ENCODE measurements at places on chromosomes 16 and 17.

GRCh38 chr16:77310877-77311276, 111.7 kb downstream of the SYCE1L start:
- DNase-seq = no peak

DNA sequence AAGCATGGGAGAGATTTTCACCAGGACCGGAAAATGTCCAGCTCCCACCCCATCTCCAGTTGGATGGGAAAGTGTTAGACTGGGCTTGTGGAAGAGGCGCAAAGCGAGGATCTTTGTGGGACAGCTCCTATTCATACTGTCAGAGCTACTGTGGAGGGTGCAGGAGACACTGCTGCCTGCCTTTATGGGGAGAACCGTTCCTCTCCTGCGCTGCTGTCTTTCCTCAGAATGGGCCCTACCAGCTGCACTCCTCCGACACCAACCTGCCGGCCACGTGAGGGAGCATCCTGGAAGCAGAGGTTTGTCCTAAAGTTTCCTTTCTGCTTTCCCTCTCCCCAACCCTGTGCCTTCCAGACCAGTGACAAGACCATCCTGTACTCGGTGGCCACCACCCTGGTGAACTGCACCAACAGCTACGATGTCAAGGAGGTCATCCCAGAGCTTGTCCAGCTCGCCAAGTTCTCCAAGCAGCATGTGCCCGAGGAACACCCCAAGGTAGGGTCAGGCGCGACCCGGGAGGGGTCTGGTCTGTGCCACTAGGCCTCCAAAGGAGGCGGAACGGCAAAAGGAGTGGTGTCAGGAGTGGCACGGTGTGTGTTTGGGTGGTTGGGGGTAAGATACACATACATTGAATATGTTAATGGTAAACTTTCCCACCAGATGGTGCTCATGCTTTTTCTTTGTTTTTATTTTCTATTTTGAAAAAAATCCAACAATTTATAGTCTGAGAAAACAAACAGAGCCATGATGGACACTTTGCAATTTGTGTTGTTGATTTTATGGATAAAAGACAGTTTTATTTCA, 23.0 kb downstream of the SLC35G3 start:
- DNase-seq = no peak

DNA sequence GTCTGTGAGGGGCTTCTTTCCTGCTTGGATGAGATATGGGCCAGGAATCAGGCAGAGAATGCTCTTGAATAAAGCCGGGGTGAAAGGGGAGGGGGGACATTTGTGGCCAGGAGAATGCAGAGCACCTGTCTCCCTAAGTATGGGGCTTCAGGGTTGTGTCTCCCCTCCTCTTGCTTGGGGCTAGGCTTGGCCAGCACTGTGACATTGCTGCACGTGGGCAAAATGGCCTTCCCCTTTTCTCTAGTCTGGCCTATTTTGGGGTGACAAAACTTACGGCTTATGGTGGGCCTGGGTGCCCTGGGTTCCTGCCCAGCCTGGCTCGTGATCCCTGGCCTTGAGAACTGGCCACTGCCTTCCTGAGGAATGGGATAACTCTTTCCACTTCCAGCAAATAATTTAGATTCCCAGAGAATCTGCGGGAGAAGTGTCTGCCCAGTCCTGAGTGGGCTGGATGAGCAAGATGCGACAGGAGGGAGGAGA, 5.6 kb downstream of the NFE2L1 start:
- DNase-seq = no peak

DNA sequence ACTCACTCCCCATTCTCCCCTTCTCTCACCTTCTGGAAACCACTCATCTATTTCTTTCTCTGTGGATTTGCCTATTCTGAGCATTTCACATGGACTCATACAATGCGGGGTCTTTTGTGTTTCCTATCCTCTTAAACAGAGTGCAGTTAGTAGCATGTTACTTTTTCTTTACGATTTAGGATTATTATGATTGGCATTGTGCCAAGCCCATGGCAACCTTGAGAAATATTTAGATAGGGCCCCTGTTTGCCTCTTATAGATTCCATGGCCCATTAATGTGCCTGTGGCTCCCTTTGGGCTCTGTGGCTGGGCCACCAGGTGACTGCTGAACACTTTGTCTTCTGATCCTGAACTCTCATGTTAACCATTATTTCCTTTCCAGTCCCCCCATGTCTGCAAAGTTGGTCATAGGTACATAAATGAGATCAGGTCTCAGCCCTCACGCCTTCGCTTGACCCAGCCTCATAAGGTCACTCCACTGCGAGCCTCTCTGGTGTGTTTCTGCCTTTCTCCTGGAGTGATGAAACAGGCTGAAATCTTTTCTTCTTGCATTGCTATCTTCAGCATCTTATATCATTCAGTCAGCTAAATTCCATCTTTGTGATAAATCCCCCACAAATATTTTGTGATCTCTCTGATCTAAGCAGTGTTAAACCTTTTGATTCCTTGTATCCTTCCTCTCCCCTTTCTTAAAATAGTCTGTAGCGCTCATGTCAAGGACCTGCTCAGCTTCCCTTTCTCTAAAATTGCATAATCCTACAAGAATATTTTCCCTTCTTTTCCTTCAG, 44.0 kb downstream of the MYH3 start:
- DNase-seq = no peak

DNA sequence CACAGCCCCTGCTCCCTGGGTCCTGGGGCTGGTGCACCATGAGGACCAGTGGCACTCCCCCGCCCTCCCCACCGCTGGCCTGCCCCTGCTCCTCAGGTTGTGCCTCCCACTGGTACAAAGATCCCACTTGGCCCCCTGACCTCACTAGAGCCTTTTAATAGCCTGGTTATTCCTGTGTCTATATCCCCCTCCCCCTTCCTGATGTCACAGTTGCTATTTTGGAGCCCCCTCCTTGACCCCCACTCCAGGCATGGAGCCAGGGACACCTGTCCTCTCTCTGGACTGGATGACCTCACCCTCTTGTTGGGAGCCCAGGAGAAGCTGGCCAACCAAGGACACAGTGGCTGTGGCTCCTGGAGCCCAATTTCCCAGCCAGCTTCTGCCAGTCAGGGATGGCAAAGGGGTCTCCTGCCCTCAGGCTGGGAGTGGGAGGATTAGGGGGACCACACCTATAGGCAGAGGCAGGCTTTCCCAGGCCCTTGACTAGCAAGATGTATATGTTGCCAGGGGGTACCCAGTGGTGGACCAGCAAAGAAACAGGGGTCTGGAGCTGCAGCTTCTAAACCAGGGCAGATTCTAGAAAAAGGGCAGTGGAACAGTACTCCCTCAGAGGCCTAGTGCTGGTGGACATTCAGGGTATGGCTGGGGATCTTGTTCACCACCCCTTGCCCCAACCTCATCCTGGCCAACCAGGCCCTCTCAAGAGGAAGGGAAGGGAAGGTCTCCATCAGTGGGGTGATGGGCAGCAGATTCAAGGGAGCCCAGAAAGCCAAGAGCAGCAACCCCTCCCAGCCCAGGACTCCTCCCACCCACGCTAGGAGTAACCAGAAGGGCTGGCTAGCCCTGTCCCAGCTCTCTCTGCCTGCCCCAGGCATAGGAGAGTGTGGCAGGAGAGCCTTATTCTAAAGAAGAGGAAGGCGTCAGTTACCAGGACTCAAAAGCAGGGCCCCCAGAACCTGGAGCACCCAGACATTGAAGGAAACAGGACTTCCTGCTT, 10.9 kb downstream of the HDAC5 start:
- no peak for DNase-seq

Data from NCI-H1048 (cell line).